ENCODE measurements at places on chromosomes 2 and 18.

DNA sequence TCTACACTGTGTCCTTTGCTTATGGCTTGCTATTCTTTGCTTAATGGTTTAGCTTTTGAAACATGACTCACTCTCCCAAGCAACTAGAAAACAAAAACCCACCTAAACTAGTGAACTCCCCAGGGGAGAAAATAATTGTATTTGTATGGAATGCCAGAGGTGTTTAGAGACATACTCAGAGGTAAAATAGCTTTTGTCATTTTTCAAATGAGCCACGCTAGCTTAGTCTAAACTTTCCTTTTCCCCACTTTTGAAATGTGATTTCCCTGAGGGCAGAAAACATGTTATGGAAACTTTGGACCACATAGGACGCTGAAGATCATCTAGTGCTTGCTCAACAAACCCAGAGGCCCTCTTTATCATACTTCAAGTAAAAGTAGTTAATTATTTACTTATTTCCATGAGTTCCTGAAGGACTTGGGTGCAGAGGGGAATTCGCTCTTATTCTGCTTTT lies 16.5 kb upstream of the CYTIP start:
- DNase-seq = no peak

- DNase-seq = peak; percentile 75
Measured at GRCh38 chr2:149017116-149017985, 21.1 kb upstream of the LYPD6B start.

DNA sequence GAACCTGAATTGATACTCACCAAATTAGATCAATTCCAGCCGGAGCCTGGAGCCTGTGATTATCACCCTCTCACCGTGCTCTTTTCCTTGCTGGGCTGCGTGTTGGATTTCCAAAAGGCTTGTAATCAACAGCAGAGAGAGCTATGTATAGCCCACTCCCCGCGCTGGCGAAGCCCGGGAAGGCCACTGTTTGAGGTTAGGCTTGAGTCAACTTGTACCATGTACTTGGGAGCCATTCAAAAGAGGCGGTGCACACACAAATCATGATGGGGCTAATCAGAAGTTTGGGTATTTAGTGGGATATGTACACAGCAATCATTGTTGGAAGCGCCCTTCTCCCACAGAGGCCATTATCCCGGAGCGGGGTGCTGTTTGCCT lies 151.6 kb downstream of the GLI2 start:
- DNase-seq = no peak

- no peak for DNase-seq
Measured at GRCh38 chr2:63218800-63219526, 168.3 kb downstream of the OTX1 start.

DNA sequence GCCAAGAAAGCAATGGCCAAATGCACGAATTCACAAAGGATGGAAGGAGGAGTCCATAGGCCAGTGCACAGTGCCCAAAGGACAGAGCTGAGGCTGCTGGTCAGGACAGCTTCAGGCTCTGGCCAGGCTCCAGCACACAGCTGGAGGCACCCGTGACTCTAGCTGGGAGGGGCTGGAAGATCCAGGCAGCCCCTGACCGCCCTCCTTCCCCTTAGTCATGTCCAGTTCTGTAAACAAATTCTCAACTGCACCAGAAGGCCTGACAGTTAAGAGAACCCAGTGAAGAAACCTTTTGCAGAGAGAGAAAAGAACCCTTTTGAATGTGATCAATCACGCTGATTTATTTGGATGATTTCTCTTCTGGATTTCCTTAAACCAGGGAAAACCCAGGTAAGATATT lies 7.7 kb upstream of the YWHAQ start:
- no peak for DNase-seq

GRCh38 chr2:177554365-177554764 lies 161.8 kb downstream of the AGPS start:
- DNase-seq = no peak

- DNase-seq = no peak
Measured at GRCh38 chr18:1383465-1383864, 478.8 kb downstream of the ADCYAP1 start.
